ENCODE measurements at places on chromosomes 5 and 9.

- no peak for DNase-seq
Measured at GRCh38 chr9:125430161-125431011, 168.8 kb downstream of the GAPVD1 start.

DNA sequence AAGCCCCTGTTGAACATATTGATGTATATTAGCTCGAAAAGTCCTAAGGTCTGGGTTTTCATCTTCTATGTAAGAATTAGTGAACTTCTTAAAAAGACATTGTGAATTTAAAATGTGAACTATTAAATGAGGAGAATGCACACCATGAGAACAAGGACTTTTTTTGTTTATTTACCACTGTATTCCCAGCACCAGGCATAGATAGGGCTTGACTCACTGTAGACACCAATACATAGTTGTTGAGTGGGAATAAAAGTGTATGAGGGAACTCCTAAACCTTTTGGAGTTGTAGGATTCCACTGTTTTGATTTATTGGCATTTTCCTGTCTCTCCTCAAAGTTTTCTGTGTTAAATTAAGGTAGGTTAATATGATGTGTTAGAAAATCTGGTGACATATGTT lies 40.3 kb downstream of the NNT start:
- peak; percentile 17 for DNase-seq

DNA sequence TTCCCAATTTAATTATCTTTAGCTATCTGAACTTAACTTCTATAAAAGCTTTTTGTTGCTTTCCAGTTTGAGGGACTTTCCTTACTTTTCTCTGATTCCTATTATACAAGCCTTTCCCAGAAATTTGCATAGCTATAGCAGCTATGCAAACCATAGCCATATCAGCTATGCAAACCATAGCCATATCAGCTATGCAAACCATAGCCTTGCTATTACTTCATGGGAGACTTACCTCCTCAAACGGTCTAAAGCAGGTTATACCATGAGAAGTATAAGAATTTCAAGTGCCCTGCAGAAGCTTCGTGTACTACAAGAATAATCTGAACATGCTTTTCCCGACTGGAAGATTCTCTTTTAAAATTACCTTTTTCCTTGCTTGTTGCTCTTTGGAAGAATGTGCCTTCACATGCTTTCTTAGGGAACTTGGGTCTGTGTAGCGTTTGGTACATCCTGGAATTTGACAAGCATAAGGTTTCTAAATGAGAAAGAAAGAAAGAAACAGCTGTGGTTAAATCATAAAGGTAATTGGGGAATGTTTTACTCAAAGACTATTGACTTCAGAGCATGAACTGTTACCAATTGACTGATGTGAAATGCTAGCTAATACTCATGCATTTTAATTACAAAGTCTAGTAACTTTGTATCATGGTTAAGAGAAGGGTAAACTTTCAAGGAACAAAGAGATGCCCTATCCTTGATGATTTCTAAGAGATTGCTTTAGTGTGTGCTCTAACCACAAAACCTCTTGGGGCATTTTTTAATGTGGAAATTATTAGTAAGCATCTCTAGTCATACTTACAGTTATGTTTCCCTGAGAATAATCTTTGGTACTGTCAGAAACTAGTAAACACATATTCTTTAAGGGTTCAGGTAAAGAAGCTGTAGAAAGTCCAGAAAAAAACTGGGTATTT lies 367.6 kb downstream of the GLIS3 start:
- DNase-seq, result peak; percentile 78

- DNase-seq, result peak; percentile 88
Measured at GRCh38 chr9:89021154-89021803, 30.0 kb downstream of the S1PR3 start.
